AG10803 (cell line): ENCODE measurements at places on chromosomes 5 and 9.

DNA sequence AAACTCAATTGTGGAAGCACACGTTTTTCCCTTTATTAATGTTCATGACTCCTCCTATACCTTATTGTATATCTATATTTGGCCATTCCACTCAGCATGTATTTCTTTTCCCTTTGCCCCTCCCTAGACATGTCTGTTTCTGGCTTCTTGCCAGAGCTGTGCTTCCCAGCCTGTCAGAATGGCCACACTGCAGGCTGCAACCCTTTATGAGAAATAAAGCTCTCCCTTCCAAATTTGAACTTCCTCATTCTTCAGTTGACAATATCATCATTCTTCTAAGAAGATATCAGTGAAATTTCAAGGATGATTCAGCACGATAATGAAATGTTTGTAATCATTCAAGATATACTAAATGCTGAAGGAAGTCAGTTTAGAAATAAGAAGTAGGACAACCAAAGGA, 107.6 kb upstream of the PRSS3 start:
- DNase-seq: no peak

GRCh38 chr5:2836133-2836532, 84.7 kb upstream of the IRX2 start:
- no peak for DNase-seq

DNA sequence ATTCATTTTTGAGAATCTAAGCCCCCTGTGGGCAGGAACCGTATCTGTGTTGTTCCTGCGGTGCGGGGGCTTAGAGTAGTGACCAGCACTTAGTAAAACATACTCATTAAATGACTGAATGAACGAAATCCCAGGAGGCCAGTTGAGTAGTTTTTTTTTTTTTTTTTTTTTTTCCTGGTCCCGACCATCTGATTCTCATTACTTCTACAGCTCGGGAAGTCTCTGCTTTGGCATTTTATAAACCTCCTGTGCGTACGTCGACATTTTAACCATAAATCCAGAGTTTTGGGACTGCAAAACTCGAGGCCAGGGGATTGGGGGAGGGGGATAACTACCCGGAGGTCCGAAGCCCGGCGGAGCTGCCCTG, 31.5 kb upstream of the SPRY4 start:
- peak; percentile 87 for DNase-seq

GRCh38 chr5:154205441-154206117, 15.0 kb downstream of the GALNT10 start:
- DNase-seq: no peak

- no peak for DNase-seq
Observed at GRCh38 chr5:105639068-105639467, 2031.7 kb downstream of the EFNA5 start.

DNA sequence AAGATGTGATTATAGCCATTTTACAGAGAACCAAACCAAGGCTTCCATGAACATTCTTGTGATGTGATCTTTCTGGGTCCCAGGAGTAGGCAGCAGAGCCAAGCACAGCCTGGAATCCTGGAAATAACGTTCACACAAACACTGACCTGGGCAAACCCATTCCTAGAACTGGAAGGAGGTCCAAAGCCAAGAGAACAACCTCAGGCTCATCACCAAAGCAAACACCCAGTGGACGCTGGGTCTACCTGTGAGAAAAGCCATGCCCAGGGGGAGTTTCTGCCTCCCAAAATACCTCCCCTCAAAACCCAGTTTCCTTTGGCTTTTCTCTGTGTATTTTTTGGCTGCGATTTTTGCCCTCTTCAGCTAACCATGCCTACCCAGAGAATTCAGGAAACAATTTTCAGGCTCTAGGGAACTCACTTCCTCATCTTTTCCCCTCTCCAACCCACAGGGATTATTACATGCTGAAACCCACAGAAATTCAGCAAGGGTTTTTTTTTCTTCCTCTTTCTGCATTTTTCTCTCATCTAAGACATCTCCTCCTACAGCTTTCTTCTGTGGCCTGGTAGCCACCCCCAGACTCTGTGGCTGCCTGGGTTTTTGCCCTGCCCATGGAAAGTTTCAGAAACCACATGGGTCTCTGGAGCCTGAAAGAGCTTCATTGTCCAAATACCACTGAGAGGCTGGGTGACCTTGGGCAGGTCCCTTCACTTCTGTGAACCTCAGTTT, 75.0 kb downstream of the TNC start:
- peak; percentile 77 for DNase-seq

- DNase-seq: no peak
Observed at GRCh38 chr9:125545845-125546244, 161.2 kb downstream of the MAPKAP1 start.

GRCh38 chr5:141439411-141440141, 9.3 kb downstream of the PCDHGA12 start:
- peak; percentile 42 for DNase-seq

GRCh38 chr5:115558388-115558956, 13.9 kb upstream of the FEM1C start:
- DNase-seq: no peak

DNA sequence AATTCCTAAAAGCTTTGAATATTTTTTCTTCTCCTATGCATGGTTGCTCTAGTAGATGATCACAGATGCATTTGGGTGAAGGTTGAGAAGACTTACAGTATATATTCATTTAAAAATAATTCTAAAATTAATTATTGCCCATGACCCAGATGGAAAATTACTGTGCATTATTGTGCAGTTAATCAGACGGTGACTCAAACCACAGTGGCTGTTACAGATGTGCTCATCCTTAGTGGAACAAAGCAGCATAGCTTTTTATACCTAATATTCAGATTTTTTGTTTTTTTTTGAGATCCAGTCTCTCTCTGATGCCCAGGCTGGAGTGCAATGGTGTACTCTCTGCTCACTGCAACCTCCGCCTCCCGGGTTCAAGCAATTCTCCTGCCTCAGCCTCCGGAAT, 10.7 kb downstream of the OR2V1 start:
- DNase-seq: peak; percentile 43

DNA sequence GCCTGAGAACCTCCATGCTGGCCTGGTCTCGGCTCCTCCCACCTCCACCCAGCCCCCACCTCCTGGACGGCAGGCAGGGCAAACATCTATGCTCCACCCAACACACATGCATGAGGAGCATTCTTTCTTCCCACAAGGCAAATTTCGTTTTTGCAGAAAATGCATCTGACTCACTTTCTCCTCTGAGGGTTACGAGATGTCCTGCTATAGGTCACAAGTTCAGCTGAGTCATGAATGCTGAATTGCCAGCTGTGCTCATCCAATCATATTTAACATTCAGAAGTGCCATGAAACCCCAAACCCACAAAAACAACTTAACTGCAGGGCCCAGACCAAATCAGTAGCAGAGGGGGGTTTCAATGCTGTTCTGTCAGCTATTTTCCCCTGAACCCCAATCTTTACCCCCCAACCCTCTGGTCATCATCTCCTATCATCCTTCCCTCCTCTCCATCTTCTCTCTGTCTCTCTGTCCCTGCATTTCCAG, 39.0 kb upstream of the OSMR start:
- DNase-seq: peak; percentile 93

GRCh38 chr5:150213530-150213929, 23.7 kb downstream of the SLC6A7 start:
- peak; percentile 68 for DNase-seq

DNA sequence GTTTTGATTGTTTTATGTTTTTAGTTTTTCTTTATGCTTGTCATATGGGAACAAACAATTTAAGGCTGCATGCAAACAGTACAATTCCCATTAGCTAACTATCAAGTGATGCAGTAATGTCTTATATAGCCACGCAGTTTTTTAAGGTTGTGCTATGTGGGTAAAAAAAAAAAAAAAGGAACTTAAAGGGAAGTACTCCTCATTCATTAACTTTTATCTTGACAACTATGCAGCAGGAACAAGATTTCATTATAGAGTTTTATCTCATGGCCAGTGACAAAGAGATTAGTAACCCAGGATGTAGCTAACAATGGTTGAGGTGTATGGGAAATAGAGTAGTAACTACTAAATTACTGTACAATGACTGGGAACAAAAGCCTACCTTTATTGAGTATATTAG, 1008.2 kb upstream of the CDH9 start:
- DNase-seq: no peak

- DNase-seq: no peak
Observed at GRCh38 chr5:62496876-62497275, 81.7 kb upstream of the LRRC70 start.

DNA sequence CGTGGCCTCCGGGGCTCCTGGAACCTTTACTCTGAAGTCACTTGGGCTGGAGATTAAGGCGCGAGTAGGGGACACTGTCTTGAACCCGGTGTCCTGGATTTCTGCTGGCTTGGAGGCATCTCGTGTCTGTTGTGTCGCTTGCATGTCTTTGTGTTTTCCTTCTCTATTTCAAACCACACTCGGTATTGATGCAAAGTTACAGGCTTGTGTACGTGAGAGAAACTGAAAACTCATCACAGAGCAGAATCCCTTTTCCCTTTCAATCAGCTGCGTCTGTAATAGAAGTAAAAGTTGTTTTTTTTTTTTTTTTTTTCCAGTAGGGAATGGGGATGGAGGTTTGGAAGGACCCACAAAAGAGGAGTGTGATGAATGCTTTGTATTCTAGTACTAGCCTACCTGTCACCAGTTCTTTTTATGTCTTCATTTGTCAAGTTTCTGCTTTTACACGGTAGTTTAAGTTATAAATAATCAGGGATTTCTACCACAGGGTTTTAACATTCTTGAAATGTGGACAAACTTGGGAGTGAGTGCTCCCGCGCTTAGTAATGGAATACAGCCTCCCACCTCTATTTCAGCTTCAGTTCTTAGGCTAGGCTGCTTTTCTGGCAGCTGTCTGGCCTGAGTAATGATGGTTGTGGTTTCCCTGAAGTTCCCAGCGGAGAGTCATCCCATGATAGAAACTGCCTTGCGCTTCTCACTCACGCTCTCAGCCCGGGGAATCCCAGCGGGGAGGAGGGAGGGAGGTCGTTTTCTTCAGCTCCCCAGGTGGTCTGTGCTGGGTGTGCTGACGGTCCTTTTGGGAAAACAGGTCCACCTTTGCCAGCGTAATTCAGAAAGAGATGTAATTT, 763 bp downstream of the TJP2 start:
- peak; percentile 96 for DNase-seq

DNA sequence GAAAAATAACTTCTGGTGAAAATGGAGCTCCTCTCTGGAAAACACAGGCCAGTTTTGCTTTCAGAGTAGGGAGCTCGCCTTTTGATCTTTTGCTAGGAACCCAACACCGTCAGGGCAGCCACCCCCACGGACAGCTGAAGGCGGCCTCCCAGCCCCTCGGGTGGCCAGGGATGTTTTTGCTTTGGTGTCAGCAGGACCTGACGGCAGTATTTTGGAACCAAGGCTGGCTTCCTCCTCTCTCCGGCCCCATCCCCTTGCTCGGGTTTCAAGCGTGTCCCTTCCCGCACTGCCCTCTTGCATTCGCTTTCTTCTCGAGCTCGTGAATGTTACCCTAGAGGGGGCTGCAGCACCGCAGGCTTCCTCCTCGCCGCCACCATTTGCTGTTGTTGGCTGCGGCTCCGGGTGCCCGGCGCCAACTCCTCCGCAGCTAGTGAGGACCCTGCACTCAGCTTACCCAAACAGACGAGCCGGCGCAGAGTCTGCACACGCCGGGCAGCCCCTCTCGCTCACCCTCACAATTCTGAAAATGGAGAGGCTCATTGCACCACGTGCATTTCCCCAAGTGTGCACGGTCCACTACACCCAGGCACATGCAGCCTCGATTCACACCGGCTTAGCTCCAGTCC, 35.5 kb upstream of the ADAMTSL1 start:
- no peak for DNase-seq

GRCh38 chr9:130172858-130173665, 858 bp downstream of the NCS1 start:
- DNase-seq: no peak

- DNase-seq: peak; percentile 68
Observed at GRCh38 chr9:134413890-134414623, 87.8 kb downstream of the RXRA start.

GRCh38 chr9:114071197-114071795, 6.8 kb downstream of the AMBP start:
- no peak for DNase-seq

GRCh38 chr5:119212676-119213075, 141.8 kb downstream of the DMXL1 start:
- no peak for DNase-seq

DNA sequence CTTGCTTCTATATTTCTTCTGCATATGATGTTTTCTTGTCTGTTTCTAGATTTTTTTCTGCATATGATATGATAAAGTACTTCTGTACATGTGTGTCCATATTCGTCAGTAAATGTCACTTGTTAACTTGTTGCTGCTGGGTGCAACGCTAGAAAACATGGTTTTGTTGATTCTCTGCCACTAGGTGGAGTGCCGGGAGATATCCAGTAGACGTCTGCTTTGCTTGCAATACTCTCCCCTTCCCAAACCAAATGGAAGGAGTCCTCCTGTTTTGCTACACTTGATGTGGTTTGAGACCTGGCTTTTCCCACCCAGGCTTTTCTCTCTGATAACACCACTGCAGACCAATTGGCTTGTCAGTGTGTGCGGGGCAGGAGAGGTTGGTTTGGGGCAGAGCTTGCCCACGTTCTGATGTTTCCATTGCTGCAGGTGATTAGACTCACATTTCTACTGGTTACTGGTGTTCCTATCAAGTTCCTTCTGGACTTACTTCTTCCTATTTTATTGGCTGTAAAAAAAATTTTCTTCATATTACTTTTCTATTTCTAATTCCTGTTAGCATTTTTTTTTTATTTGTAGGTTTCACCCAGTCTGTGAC, 900.0 kb upstream of the CDH10 start:
- DNase-seq: no peak

GRCh38 chr9:1708219-1708618, 306.9 kb upstream of the SMARCA2 start:
- DNase-seq: no peak

- peak; percentile 60 for DNase-seq
Observed at GRCh38 chr9:104747565-104748358, at the start of gene NIPSNAP3A. TSS of gene NIPSNAP3A (plus strand) at chr9:104747683. CDS start at chr9:104747793, 110 bp downstream.

DNA sequence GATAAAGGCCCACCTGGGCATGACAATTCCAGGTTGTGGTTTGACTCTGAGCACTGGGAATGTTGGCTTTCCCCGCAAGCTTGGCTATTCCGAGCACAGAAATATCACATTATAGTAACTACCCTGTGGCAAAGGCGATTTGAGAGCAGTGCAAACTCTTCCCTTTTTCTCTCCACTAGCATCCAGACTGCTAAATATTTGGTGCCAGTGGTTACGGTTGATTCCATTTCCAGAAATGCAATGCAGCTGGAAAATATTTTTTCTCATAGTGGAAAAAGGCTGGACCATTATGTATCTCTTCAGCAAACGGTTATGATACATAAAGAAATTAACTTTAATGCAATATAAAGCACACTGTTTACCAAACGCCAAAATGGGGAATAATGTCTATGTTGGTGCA, 158.0 kb downstream of the ENC1 start:
- no peak for DNase-seq
